Activated T-helper 1 cell treated with anti-CD3 and anti-CD28 coated beads, Interleukin-12 subunit alpha, Interleukin-12 subunit beta, Interleukin-2, Interleukin-4 antibody, amounts not matched to agents 30 ng/mL and 10 ng/mL and 1 ng/mL, durations not matched to agents 14 hours and 24 hours and 36 hours (primary cell): ENCODE measurements at places on chromosomes 7 and 10.

- no peak for DNase-seq
Measured at GRCh38 chr10:132257271-132257670, 50.5 kb downstream of the STK32C start.

DNA sequence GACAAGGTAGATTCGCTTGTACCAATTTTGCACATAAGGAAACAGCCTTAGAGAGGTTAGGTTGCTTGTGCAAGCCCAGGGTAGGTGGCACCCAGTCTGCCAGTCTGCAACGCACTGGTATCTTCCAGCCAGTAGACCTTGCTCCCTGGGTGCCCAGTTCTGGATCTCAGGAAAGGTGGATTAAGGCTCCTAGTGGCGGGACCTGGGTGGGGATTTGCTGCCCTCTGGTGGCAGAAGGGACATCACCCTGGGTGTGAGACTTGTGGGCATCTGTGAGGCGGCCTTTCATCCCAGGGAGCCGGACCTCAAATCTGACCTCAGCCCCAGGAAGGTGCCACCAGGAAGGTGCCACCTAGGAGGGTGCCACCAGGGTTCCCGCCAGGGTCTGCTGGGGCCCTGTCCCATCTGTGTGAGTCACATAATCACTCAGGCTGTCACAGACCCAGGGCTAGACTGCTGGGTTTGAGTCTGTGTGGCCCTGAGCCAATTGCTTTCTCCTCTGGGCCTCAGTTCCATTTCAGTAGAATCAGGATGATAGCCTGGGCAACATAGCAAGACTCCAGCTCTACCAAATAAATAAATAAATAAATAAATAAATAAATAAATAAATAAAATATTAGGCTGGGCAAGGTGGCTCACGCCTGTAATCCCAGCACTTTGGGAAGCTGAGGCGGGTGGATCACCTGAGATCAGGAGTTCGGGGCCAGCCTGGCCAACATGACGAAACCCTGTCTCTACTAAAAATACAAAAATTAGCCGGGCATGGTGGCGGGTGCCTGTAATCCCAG, 5.3 kb upstream of the PRKRIP1 start:
- peak; percentile 57 for DNase-seq

DNA sequence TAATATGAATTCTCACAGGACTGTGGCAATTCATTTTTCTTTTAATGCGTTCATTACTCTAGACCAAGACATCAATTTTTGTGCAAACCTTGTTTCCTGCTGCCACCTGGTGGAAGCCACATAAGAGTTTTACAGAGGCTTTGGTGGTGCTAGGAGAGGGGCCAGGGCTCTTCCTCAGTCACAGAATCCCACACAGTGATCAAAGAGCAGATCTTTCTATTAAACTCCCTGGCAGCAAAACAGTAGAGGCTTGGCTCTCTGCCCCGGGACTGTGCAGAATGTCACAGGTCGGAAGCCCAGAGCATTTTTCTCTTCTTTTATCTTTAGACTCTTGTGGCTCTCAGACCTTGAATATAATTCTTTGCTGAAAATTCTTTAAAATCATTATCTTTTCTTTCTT, 506.4 kb upstream of the C7orf33 start:
- DNase-seq: no peak

DNA sequence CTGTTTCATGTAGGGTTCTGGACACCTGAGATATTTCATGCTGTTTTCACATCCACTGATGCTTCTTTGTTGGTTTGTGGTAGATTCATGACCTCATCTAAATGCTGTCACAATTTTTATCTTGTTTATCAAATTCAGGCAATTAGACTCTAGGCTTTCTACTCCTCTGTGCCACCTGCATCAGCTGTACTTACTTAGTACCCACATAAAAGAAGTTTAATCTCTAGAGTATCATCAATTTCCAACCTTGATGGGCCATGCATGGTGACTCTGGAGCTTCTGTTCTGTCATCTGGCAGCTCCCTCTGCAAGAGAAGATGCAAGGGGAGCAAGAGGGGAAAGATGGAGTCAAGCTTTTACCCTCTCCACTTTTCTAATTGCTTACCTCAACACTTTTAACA, 195.9 kb upstream of the VWC2 start:
- no peak for DNase-seq

DNA sequence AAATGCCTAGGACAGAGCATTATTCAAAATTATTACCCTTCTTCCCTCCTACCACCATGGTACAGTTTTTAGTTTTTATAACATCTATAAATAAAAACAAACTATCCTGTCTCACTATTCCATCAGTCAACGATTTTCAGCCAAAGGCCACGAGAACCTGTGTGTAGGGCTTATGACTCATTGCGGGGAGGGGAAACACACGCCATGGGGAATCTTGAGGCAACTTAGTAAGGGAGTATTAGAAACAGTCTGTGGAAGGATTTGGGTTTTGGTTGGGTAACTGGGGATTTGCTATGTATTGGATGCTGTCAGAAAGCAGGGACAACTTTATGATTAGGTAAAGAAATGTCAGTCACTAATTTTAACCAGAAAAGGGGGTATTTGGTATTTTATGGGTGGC, 14.7 kb downstream of the GPR141 start:
- DNase-seq: no peak

- no peak for DNase-seq
Measured at GRCh38 chr10:89466599-89467035, 52.2 kb downstream of the IFIT5 start.

DNA sequence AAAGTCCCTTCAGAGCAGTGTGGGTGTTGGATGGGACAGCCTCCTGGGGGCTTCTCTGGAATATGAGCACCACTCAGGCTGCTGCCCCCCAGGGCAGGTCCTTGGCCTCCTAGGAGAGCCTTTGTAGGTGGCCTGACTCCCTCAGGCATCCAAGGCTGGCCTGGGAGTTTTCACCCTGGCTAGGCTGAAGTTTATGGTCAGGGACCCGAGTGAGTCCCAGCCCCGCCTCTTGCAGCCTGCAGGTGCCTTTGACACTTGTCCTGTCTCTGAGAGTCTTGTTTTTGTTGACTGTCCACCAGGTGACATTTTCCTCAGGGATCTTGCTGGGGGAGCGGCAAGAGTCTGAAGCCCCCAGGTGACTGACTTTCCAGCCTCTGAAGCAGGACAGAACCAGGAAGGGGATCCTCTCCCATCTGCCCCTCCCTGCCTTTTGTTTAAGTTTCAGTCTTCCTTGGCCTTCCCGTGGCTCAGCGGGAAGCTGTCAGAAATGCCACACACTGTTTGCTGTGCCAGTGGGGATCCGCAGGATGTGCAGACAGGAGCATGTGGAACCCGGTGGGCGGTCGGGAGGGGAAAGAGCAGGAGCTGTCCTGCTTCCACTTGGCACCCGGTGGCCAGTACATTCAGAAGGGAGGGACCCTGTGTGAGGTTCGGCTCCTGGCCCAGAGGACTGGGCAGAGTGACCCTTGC, 59.5 kb downstream of the LRRC18 start:
- no peak for DNase-seq

DNA sequence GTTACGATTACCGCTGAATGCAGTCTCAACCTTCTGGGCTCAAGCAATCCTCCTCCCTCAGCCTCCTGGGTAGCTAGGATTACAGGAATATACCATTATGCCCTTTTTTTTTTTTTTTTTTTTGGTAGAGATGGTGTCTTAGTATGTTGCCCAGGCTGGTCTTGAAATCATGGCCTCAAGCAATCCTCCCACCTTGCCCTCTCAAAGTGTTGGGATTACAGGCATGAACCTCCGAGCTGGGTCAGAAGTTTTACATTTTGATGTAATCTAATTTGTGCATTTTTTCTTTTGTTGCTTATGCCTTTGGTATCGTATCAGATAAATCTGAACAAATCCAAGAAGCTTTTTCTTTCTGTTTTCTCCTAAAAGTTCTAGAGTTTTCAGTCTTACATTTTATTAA, 87.4 kb downstream of the EPC1 start:
- no peak for DNase-seq

- DNase-seq: no peak
Measured at GRCh38 chr10:132631338-132631735, 93.8 kb downstream of the INPP5A start.

- DNase-seq: no peak
Measured at GRCh38 chr7:94069162-94069739, 65.1 kb upstream of the BET1 start.

DNA sequence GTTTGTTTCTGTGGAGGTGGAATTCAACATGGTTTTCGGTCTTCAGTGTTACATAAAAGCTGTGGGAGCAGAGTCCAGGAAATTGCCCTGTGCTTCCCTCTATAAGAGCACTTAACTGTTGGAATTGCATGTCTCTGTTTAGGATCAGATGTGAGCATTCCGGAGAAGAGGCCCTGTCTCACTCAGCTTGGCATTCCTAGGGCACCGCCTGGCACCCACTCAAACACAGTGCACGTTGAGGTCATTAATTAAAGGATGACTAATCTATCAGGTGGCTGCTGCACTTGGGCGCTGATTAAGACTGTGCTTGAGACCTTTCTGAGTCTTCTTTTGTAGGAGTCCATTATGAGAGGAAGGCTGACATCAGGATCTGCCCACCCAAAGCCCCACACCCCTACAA, 82.8 kb upstream of the VIPR2 start:
- DNase-seq: no peak
